ENCODE measurements at places on chromosomes 1 and 21. TPM values are rescaled to one million over a fixed set of nuclear protein-coding genes. Genes with fewer than 3 reads are reported as not detected.

DNA sequence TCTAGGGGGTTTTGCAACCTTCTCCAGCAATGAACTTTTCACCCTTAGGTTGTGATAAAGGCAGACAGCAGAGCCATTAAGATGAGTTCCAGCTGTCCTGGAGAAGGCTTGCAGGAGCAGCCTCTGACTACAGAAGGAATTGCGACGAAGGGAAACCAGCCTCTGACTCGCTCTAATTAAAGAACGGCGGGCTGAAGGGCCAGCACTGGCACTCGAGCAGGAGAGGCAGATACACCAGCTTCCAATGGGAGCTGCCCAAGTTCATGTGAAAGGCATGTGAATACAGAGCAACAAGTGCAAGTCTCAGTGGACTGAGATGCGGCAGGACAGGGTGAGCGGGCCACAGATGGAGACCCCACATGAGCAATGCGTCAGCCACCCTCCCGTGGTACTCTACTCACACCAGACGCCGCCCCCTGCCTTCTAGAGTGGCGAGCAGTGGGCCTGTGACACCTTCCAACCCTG is 15.7 kb downstream of the RCC2 start:
- DNase-seq = peak; percentile 65

GRCh38 chr21:33924766-33925100 is 9.1 kb upstream of the ATP5PO start:
- DNase-seq = no peak

GRCh38 chr1:53468374-53468773 is 9.2 kb downstream of the DMRTB1 start:
- DNase-seq = no peak

GRCh38 chr1:93262645-93263044 is 82.1 kb downstream of the CCDC18 start:
- DNase-seq = no peak

DNA sequence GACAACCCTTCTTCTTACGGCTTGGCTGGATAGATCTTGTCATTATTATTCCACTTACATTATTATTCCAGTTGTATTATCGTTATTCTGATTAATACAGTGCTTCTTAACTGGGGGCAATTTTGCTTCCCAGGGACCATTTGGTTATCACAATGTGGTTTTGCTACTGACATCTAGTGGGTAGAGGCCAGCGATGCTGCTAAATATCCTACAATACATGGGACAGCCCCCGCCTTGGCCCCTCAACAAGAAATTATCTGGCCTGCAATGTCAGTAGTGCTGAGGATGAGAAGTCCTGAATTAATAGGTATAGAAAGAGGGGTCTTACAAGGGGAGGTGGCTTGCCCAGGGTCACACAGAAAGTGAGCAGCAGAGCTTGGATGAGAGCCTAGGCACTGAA is 105.6 kb downstream of the PTPRU start:
- no peak for DNase-seq

DNA sequence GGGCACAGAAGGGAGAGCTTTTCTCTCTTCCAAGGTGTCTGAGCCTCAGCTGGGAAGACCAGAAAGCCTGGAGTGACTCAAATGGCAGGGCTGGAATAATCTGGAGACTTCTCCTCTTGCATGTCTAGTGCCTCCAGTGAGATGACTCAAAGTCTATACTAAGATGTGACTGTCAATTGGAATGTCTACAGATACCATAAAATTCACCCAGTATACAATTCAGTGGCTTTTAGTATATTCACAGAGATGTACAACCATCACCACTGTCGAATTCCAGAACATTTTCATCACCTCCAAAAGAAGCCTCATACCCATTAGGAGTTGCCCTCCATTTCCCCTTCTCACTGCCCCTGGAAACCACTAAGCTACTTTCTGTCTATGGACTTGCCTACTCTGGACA is 47.9 kb upstream of the CNN3 start:
- no peak for DNase-seq

- no peak for DNase-seq
Observed at GRCh38 chr1:200838676-200839445, 33.9 kb upstream of the GPR25 start.

GRHL3 gene
- total RNA-seq = not detected

GJA8 gene
- total RNA-seq = not detected

KRTAP22-1 gene
- total RNA-seq = not detected

FRRS1 gene
- total RNA-seq = 3.3 TPM

SPATA6 gene
- total RNA-seq = 11.2 TPM

PLPPR5 gene
- not detected for total RNA-seq

SPRTN gene
- total RNA-seq = 6.6 TPM

C21orf58 gene
- 1.2 TPM for total RNA-seq
